ENCODE measurements at places on chromosomes 5 and 9.

DNA sequence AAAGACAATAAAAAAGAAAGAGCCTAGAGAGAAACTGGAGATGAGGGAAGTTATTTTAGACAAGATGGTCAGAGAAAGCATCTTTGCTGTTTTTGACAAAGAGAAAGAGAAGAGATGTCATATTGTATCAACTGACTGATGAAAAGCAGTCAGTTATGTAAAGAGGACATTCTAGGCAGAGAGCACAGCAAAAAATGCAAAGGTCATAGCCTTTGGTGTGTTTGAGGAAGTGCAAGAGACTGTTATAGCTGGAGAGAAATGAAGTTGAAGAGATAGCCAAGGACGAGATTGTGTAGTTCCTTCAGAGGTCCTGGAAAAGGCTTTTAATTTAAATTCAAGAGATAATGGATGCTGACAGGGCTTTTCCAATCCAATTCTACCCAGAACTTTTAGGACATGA, 342.4 kb downstream of the RASEF start:
- DNase-seq, result no peak

- DNase-seq, result peak; percentile 59
These were observed 37.5 kb upstream of the RGMB start for GRCh38 chr5:98735806-98736507.

GRCh38 chr9:136691316-136692184, 4.3 kb upstream of the AGPAT2 start:
- no peak for DNase-seq

GRCh38 chr5:149711338-149711737, 18.8 kb upstream of the PPARGC1B start:
- DNase-seq, result no peak

DNA sequence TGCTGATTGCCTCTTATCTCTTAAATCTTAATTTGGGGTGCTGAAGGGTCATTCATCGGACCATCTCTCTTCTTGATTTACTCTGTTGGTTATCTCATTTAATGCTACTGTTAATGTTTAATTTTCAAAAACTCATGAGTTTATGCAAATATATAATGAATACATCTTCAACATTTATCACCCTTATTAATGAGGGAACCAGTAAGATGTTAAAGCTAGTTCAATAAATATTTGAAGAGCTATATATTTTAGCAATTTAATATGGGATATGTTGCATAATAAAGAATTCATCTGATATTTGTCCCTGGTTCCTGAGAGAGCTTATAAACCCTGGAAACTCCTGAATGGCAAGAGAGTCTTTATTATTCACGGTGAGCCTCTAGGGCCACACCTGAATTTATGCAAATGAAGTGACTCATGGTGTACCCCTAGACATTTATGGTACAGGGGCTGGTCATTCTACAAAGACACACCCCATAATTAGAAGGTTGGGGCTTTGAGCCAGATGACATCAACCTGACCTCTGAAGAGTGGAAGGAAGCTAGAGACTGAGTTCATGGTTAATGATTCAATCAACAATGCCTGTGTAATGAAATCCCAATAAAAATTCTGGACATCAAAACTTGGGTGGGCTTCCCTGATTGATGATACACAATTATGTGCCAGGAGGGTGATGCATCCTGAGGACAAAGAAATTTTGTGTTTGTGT, 339.5 kb upstream of the ZNF608 start:
- no peak for DNase-seq

DNA sequence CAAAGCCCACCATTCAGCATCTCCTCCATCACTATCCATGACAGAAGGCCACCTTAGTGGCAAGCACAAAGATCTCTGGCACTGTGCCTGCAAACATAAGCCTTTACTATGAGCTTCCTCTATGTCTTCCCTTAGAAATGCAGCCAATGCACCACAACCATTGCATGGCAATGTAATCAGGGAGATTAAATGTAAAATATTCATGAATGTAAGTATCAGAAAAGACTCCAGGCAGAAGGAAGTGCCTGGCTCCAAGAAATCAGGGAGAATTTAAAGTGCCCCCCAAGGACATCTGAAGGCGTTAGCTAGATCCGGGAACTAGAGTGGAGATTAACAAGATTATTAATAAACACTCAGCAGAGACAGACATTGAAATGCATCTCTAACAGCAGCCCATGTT, 32.5 kb upstream of the MYORG start:
- no peak for DNase-seq
